ENCODE measurements at places on chromosomes 7 and 10.

DNA sequence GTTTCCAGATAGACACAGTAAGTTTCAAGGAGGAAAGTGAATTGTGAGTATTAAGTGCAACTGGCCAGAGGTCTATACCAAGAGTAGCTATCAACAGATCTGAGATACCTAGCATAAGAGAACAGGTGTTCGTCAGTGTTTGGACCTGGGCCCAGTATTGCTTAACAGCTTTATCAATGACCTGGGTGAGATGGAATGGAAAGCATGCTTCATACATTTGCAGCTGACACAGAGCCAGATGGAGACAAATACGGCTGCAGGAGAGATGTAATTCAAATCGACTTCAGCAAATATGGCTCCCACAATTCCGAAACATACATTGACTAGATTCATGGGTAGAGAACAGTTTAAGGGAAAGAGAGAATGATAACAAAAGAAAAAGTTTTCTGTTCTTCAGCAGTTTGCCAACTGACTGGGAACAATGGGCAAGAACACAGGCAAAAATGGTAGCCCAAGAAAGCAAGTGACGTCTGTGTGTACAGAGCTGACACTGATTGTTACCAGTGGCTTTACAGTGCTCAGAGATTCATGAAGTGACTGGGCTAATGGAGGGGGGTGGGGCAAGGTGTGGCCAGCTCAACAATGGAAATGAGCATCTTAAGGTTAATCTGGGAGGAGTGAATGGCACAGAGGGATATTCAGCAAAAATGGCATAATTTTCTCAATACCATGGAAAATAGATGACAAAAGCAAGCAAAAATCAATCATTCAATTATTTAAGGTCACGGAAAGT is 28.0 kb upstream of the COBL start:
- DNase-seq, result no peak

DNA sequence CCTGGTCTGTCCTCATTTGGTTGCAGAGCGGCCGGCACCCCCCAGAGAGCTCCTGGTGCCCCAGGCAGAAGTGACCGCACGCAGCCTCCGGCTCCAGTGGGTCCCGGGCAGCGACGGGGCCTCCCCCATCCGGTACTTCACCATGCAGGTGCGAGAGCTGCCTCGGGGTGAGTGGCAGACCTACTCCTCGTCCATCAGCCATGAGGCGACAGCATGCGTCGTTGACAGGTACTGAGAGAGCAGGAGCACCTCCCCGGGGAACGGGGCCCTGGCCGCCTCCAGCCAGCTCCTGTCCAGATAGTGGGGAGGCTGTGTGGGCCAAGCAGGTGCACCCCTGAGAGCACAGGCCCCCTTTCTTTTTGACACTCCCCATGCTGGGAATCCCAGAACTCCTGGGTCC is 532.9 kb upstream of the FOXK1 start:
- DNase-seq, result no peak

DNA sequence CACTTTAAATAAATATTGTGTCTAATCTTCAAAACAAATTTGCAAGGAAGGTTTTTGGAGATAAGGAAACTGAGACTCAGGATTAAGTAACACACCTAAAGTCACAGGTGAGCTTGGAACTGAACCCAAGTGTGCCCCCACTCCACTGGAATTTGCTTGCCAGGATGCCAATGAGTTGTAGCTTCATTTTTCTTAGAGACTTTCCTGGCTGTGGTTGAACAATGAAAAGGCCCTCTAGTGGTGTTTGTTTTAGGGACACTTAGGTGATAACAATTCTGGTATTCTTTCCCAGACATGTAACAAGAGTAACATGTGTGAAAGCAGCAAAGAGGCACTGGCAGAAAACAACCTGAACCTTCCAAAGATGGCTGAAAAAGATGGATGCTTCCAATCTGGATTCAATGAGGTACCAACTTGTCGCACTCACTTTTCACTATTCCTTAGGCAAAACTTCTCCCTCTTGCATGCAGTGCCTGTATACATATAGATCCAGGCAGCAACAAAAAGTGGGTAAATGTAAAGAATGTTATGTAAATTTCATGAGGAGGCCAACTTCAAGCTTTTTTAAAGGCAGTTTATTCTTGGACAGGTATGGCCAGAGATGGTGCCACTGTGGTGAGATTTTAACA is 1.5 kb downstream of the IL6 start:
- no peak for DNase-seq

DNA sequence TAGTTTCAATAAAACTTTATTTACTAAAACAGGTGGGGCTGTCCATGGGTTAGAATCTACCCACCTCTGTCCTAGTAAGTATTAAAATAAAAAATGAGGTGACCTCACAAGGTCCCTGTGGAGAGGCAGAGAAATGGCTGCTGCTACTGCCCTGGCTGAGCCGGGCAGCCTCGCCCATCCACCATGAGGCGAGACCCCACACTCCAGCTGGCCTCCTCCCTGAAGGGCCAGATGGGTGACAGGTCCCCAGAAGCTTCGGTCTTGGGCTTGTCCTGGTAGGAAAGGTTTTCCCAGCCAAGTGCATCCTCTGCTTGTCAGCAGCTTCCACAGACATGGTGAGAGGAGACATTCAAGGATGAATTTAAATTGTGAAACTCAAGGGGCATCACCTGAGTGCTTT is 565.8 kb downstream of the PTPRN2 start:
- no peak for DNase-seq

DNA sequence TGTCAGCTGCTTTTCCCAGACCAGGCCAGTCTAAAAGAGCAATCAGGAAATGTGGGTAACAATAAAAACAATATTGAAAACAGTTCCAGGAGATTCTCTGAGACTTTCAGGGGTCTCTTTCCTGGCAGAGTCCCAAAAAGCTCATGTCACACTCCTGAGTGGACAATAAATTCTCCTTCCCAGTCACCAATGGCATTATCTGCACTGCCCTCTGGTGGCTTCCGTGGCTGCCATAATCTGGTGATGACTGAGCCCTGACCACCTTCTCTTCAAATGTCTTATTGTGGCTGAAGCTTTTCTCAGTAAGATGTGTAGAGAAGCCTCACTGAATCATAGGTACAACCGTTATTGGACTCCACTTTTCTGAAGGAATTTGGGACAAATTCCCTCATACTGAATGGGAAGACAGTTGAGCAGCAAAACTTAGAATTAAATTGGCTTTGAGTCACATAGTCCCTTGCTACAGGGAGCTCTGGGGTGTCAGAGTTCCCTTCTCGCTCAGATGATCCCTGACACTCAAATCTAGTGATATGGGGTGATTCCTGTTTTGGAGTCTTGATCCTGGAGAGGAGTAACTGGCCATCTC is 24.4 kb upstream of the ASAH2 start:
- DNase-seq, result no peak

GRCh38 chr7:108488768-108489538 is 32.7 kb upstream of the NRCAM start:
- no peak for DNase-seq

GRCh38 chr7:69790977-69791724 is 192.9 kb downstream of the AUTS2 start:
- peak; percentile 43 for DNase-seq

DNA sequence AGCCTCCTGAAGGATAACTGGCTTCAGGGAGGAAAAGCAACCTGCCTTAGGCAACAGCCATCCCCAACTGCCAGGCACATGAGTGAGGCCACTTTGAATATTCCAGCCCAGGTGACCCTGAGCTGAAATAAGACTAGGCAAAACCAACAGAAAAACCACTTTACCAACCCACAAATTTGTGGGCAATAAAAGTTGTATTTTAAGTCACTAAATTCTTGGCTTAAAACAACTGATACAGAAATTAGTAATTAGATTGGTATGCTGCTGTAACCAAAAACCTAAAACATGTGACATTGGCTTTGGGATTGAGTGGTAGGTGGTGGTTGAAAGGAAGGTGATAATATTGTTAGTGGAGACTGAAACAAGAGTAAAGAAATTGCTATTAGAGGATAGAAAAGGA is 39.9 kb downstream of the ABCB4 start:
- DNase-seq, result no peak

GRCh38 chr10:122311051-122311410 is 39.9 kb downstream of the BTBD16 start:
- no peak for DNase-seq

- DNase-seq, result no peak
Measured at GRCh38 chr7:92255308-92255707, 9.5 kb downstream of the ANKIB1 start.

GRCh38 chr7:27453702-27454405 is 208.8 kb downstream of the HIBADH start:
- no peak for DNase-seq

DNA sequence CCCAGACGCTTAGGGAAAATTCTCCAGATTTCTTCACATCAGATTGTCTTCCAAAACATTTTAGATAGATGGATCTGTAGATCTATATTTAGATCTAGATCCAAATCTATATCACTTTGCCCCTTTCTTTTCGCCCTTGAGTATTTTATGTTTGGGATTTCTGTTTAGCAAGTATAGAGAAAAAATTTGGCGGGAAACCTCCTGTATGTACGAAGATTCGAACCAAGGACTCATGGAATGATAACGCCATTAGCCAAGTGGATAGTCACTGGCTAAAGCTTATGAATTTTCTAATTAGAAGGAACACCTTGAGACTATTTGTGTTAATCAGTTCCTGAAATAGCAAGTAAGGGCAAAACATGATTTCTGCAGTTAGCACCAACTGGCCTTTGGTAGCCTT is 1.2 kb downstream of the THNSL1 start:
- no peak for DNase-seq

DNA sequence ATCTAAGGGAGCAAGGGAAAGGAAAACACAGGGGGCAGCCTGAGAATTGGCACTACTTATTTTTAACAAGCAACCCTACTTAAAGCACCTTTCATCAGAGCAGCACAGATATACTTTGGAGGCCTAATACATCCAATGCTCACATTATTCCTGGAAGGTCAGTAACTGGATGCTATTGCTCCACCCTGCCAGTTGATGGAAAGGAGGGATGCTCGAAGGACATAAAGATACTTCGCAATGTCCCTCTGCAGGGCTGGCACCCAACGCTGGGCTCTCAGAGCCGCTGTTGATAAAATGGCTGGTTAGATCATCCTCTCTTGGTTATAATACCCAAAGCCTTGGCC is 307.9 kb upstream of the AOAH start:
- DNase-seq, result no peak

- DNase-seq, result no peak
Measured at GRCh38 chr10:3533296-3533695, 251.7 kb downstream of the KLF6 start.

Data from NCI-H1048 (cell line).